H1 (cell line): ENCODE measurements at places on chromosomes 11 and 22.

- peak; percentile 50 for DNase-seq
- H3K4me1 ChIP-seq: peaks cover 4% of the 10 kb centered on the region
- H3K27me3 ChIP-seq: no peaks in the 10 kb centered on the region
- H3K27ac ChIP-seq: no peak within 1 kb of the TSS
Observed at GRCh38 chr22:29306175-29306834, at the start of gene GAS2L1. Gene GAS2L1, plus strand, starts transcription at chr22:29306650. Its CDS starts 1,456 bp downstream, at chr22:29308106.

GRCh38 chr11:57239348-57239747, 2.3 kb upstream of the APLNR start:
- no peak for DNase-seq
- H3K27me3 ChIP-seq: no peaks in the 10 kb centered on the region
- no peak overlapping the region for H3K27ac ChIP-seq
- H3K4me1 ChIP-seq: peaks cover 4% of the 10 kb centered on the region; the same call in 1 of the 2 replicates

- DNase-seq: no peak
- H3K27me3 ChIP-seq: no peaks in the 10 kb centered on the region
- no peaks in the 10 kb centered on the region for H3K4me1 ChIP-seq
- H3K4me3 ChIP-seq: no peak overlapping the region
- H3K27ac ChIP-seq: no peak overlapping the region
Observed at GRCh38 chr11:34599406-34599945, 21.4 kb upstream of the EHF start.

DNA sequence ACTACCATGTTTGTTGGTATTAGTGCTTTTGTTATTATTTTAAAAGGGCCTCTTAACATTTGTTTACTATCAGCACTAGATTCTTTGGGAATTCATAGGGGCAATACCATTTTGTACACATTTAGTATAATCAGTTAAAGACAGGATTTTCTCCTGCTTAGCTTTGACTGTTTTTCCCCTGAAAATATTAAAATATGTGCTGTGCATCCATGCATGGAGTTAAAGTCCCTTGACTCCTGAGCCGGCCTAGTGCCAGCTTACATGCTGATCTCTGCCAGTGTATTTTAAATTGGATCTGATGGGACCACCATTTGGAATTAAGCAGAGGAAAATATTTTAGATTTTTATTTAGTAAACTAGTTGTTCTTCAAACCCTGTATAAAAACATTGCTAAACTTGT, 161.4 kb downstream of the METTL15 start:
- no peak for DNase-seq
- H3K4me1 ChIP-seq: no peaks in the 10 kb centered on the region
- no peaks in the 10 kb centered on the region for H3K27me3 ChIP-seq
- H3K27ac ChIP-seq: no peak overlapping the region
- no peak overlapping the region for H3K4me3 ChIP-seq

DNA sequence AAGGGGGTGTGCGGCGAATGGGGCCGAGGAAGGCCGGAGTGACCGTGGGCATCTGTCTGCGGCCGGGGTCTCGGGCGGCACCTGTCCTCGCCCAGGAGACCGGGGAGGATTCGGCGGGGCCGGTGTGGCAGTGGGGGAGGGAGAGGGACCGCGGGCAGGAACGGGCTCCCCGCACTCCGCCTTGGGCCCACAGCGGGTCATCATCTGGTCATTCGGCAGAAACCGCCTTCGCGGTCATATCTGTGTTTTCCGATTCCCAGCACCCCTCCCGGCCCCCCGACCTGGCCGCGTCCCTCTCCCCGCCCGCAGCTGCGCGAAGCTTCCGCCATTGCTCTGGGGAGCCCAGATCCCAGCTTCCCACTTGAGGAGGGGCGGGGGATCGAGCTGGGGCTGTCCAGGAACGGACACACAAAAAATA, 824 bp upstream of the CBX6 start:
- DNase-seq: no peak
- peaks cover 12% of the 10 kb centered on the region; the same call in 1 of the 2 replicates for H3K36me3 ChIP-seq
- peaks cover 14% of the 10 kb centered on the region; the same call in 1 of the 2 replicates for H3K4me1 ChIP-seq
- H3K4me3 ChIP-seq: peak overlapping the region; percentile 55
- H3K27ac ChIP-seq: peak overlapping the region; percentile 85
- H3K27me3 ChIP-seq: no peaks in the 10 kb centered on the region

DNA sequence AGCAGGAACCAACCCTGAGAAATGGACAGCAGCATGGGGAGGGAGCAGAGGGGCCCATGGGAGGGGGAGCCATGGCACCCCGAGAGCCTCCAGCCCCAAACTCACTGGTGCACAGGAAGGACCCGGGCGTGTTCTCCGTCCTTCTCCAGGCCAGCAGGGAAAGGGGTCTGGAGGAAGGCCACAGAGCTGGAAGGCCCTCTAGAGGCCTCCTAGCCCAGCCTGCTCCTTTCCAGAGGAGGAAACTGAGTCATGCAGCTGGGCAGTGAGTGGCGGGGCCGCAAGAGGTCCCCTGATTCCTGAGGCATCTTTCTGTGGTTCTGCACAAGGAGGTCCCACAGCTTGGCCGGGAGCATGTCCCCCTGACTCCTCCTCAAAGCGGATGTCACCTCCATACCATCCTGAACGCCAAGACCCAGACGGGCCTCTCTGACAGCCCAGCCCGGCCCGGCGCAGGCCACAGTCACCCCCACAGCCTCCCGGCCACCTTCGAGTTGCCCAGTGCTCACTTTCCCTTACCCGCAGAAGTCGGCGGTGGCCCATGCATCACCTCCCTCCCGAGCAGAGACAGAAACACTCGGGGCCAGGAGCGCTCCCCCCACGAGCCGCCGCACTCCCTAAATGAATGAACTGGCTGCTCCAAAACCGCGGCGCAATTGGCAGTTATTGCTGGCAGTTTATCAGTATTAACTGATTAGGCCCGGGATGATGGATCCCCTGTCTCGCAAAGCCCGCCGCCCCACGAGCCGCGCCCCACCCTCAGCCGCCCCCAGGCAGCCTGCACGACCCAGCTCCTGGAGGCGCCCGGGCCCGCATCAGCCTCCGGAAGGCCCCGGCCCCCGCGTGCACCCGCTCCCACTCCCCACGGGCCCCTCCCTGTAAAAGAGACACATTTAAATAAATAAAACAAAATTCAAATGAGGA, 272.5 kb downstream of the BUD13 start:
- no peak overlapping the region for H3K4me3 ChIP-seq
- no peak overlapping the region for H3K27ac ChIP-seq
- peaks cover 32% of the 10 kb centered on the region for H3K4me1 ChIP-seq
- no peak for DNase-seq
